ENCODE measurements at places on chromosomes 3 and 15.

- no peak for DNase-seq
Measured at GRCh38 chr3:94167346-94167745, 104.5 kb downstream of the NSUN3 start.

DNA sequence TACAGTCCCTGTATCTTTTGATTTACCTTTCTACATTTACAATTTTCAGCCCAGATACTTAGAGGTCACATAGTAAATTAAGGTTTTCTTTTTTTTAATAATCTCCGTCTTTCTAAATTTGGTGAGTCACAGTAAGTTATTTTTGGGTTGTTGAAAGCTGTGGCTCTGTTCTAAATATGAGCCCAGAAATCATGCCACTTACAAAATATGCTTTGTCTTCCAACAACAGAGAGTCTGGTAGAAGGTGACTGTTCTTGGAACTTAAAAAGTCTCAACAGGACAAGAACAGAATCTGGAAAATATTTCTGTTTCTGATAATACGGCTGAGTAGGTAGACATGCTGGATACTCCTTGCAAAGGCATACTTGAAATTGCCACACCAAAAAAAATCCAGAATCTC lies 16.0 kb downstream of the GOLGA8S start:
- DNase-seq: no peak

- peak; percentile 54 for DNase-seq
Measured at GRCh38 chr15:63048776-63049665, 6.5 kb downstream of the TPM1 start.

GRCh38 chr3:156657862-156658731 lies 16.3 kb upstream of the TIPARP start:
- DNase-seq: no peak

DNA sequence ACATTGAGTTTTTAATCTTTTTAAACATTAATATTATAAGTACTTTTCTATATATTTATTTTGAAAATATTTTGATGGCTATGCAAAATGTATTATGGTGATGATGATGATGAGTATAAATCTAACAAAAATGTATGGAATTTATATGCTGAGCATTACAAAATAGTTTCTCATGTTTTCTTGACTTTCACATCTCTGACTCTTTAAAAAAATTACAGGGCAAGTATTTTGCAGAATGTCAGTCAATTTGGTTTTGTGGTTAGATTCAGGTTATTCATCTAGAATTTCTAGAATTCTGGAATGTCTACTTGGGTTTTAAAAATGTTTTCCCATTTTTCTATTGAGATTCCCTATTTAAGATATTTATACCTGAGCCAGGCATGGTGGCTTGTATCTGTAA lies 41.7 kb upstream of the ANP32A start:
- DNase-seq: no peak

DNA sequence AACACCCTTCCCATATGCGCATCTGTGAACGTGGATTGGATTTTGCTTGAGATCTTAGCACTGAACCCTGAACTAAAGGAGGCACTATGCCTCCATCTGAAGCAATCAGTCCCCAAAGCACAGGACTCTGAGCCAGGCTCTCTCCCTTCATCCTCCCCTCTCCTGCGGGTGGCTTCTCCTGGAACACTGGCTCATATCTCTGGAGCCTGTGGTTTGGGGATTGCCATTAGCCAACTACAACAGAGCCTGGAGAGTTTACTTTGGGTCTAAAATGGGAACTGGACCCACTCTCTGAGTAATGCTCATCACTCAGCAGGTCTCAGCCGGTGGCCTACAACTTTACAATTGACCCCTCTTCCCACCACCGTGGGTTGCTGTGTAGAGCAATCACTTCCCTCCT lies 190.8 kb upstream of the HES1 start:
- no peak for DNase-seq

- DNase-seq: no peak
Measured at GRCh38 chr3:129112308-129113052, 9.1 kb downstream of the RAB43 start.

- no peak for DNase-seq
Measured at GRCh38 chr3:115667738-115668065, 44.4 kb downstream of the GAP43 start.

GRCh38 chr3:1179146-1179545 lies 86.3 kb downstream of the CNTN6 start:
- no peak for DNase-seq

GRCh38 chr3:100978011-100978659 lies 15.1 kb downstream of the ABI3BP start:
- DNase-seq: no peak
